ENCODE measurements at places on chromosomes 7 and 10. TPM values are rescaled to one million over a fixed set of nuclear protein-coding genes. Genes with fewer than 3 reads are reported as not detected.

TFR2 gene
- total RNA-seq = 5.1 TPM

DNA sequence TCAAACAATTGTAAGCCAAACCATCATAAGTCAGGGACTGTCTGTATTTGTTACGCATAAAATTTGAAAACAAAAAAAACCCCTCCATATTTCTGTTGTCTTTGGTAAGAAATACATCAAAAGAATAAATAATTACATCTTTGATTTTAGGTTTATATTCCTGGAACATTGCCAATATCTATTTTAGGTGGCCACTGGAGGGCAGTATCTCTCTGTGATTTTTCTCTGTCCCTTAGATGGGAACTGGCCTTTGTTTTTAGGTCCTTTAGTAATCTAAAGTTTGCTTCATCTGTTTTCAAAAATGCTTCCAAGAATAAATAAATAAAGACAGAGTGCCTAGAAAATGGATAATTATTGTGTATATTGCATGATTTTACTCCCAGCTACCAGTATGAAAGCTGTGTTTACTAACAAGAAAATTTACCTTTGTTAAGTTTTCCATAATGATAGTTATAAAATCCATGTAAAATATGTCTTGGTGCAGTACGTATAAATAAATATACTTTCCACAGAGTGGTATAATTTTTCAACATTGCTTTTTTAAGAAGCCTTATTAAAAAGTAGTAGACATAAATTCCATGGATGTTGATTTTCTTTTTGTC is 64.2 kb downstream of the PHYHIPL start:
- H3K27me3 ChIP-seq = no peaks in the 10 kb centered on the region
- no peak for DNase-seq
- no peak overlapping the region for H3K27ac ChIP-seq
- no peaks in the 10 kb centered on the region for H3K4me1 ChIP-seq

GOLGA7B gene
- 0.31 TPM for total RNA-seq

- peak; percentile 37 for DNase-seq
- peak overlapping the region; percentile 56 for H3K4me3 ChIP-seq
- peaks cover 9% of the 10 kb centered on the region for H3K36me3 ChIP-seq
- peaks cover 76% of the 10 kb centered on the region for H3K4me1 ChIP-seq
These were observed 7.4 kb downstream of the INPP5A start for GRCh38 chr10:132544744-132545658.

DNA sequence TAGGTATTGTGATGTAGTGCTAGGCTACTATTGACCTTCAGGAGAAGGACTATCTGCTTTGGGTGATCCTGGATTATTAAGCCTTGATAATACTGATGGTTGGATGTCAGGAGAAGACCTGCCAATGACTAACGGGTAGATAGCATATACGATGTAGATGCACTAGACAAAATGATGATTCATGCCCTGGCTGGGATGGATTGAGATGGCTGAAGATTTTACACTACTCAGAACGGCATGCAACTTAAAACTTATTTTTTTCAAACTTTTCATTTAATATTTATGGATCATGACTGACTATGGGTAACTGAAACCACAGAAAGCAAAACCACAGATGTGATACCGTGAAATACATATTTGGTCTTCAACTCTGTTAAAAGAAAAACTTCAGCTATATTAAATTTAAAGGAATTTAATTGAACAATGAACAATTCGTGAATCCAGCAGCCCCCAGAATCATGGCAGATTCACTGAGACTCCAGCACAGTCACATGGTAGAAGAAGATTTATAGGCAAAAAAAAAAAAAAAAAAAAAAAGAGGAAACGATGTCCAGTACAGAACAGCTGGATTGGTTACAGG is 124.6 kb upstream of the CDK13 start:
- no peaks in the 10 kb centered on the region for H3K36me3 ChIP-seq
- no peak overlapping the region for H3K27ac ChIP-seq
- DNase-seq = no peak
- peaks cover 2% of the 10 kb centered on the region for H3K4me1 ChIP-seq
- H3K27me3 ChIP-seq = peaks cover 41% of the 10 kb centered on the region

DNA sequence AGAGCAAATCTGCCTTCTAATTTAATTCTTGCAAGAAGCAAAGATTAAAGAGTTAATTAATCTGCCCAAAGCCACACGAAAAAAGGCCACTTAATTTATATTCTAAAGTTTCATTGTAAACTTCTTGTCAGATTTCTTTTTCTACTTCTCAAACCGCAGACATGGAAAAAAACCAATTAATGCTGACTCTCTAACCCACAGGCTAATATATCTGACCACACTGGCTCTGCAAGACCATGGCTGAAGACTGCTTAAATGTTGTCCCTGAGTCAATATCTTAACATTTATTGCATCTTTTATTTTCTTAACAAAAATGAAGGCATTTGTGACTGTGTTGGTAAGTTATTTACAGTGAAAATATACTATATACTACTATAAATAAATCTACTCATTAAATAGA is 234.0 kb upstream of the SP8 start:
- DNase-seq = no peak
- H3K4me1 ChIP-seq = no peaks in the 10 kb centered on the region
- no peak overlapping the region for H3K4me3 ChIP-seq
- H3K36me3 ChIP-seq = no peaks in the 10 kb centered on the region

DNA sequence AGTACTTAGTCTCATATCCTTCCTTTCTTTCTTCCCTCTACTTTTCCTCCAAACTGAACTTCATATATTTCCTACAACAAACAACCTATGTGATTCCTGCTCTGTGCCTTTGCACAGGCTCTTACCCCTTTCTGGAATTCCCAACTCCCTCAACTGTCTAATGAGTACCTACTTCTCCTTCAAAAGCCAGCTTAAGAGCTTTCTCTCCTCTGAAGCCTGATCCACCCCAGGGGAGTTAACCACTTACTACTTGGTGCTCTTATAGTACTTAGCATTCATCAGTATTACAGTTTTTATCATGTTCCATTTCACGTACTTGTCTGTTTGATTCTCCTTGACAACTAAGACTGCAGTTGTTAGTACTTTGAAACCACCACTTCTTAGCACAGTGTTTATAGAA is 246.1 kb downstream of the LRRTM3 start:
- H3K4me3 ChIP-seq = no peak overlapping the region
- no peaks in the 10 kb centered on the region for H3K36me3 ChIP-seq
- no peaks in the 10 kb centered on the region for H3K4me1 ChIP-seq
- no peak for DNase-seq

RADIL gene
- total RNA-seq = 0.55 TPM

DNA sequence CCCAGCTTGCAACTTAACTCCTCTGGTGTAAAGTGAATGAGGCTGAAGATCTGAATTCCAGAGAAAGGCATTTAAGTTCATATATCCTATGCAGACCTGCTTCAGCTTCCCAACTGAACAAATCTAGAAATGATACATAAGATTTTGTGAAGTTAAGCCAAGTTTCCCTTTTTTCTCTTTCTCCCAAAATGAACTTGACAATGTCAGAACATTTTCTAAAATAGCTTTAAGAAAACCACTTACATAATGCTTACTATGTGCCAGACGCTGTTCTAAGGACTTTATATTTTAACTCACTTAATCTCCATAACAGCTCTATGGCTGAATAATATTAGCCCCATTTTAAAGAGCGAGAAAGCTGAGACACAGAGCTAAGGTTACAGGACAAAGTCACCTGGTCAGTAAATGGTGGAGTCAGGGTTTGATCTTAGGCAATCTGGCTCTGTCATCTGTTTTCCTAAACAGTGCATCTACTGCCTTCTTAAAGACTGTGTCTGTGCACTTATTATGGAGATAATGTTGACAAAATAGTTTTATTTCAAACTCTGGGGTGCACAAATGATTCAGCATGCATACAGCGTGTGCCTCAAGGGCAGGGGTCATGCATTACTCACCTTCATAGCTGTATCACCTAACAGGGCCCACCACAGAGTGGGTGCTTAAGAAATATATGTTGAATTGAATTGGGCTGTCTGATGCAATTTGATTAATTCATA is 66.8 kb downstream of the RHOBTB1 start:
- no peak overlapping the region for H3K4me3 ChIP-seq
- no peaks in the 10 kb centered on the region for H3K36me3 ChIP-seq
- H3K27ac ChIP-seq = no peak overlapping the region
- no peaks in the 10 kb centered on the region for H3K4me1 ChIP-seq
- peaks cover 6% of the 10 kb centered on the region for H3K27me3 ChIP-seq

GRCh38 chr7:30522159-30522558 is 17.5 kb upstream of the GGCT start:
- H3K27me3 ChIP-seq = no peaks in the 10 kb centered on the region
- peaks cover 10% of the 10 kb centered on the region for H3K4me1 ChIP-seq
- peaks cover 1% of the 10 kb centered on the region for H3K36me3 ChIP-seq

CNPY1 gene
- total RNA-seq = not detected

- peaks cover 4% of the 10 kb centered on the region for H3K36me3 ChIP-seq
- no peaks in the 10 kb centered on the region for H3K27me3 ChIP-seq
- DNase-seq = peak; percentile 16
- peaks cover 72% of the 10 kb centered on the region for H3K4me1 ChIP-seq
- H3K27ac ChIP-seq = peak overlapping the region; percentile 88
- H3K4me3 ChIP-seq = peak overlapping the region; percentile 87
These were observed 748 bp downstream of the PHTF2 start for GRCh38 chr7:77799078-77799964.

GRM3 gene
- total RNA-seq = not detected

- no peaks in the 10 kb centered on the region for H3K36me3 ChIP-seq
- no peaks in the 10 kb centered on the region for H3K4me1 ChIP-seq
- H3K27ac ChIP-seq = no peak overlapping the region
- no peak overlapping the region for H3K4me3 ChIP-seq
- H3K27me3 ChIP-seq = no peaks in the 10 kb centered on the region
These were observed 575.6 kb downstream of the POM121L12 start for GRCh38 chr7:53611043-53611442.

ASB13 gene
- total RNA-seq = 7.0 TPM

NPSR1 gene
- not detected for total RNA-seq

DNA sequence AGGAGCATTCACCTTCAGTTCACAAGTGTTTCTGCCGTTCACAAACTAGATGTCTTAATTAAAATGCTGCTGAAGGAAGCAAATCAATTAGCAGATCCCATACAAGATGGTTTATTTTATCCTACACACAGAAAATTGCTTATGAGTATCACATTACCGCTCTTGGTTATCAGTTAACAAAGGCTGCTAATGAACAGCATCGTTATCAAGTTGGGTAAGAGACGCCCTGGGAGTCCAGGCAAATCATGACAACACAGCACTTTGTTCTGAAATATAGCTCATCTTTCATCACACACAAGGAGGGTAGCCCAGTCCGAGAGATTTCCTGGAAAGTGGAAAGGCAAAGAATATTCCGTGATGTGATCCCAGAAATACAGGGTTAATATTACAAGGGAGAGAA is 20.8 kb upstream of the FAM170B start:
- H3K27ac ChIP-seq = no peak overlapping the region
- H3K4me1 ChIP-seq = no peaks in the 10 kb centered on the region
- H3K4me3 ChIP-seq = no peak overlapping the region
- no peak for DNase-seq
- H3K36me3 ChIP-seq = no peaks in the 10 kb centered on the region

GRCh38 chr7:29935111-29935510 is 54.5 kb downstream of the SCRN1 start:
- peaks cover 2% of the 10 kb centered on the region for H3K27me3 ChIP-seq
- H3K4me1 ChIP-seq = no peaks in the 10 kb centered on the region
- DNase-seq = no peak
- H3K36me3 ChIP-seq = no peaks in the 10 kb centered on the region

- no peak for DNase-seq
- H3K27me3 ChIP-seq = no peaks in the 10 kb centered on the region
- H3K4me3 ChIP-seq = no peak overlapping the region
- H3K36me3 ChIP-seq = peaks cover 6% of the 10 kb centered on the region
- H3K27ac ChIP-seq = peak overlapping the region; percentile 73
- peaks cover 54% of the 10 kb centered on the region for H3K4me1 ChIP-seq
These were observed 16.2 kb downstream of the CAMK2G start for GRCh38 chr10:73858013-73858708.

DNA sequence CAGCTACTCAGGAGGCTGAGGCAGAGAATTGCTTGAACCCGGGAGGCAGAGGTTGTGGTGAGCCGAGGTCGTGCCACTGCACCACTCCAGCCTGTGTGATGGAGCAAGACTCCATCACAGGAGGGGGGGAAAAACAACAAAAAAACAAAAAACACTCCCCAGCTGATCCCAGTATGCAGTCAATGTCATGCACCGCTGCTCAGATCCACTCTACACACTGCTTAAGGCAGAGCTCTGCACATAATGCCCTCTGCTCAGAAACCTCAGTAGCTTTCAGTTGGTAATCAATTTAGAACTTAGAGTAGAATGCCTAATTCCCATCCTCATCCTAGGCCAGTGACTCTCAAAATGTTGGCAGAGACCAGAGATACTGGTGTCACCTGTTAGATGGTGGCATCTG is 43.9 kb downstream of the PDSS1 start:
- DNase-seq = no peak
- peaks cover 42% of the 10 kb centered on the region for H3K4me1 ChIP-seq
- H3K27me3 ChIP-seq = no peaks in the 10 kb centered on the region
- peak overlapping the region; percentile 76 for H3K27ac ChIP-seq

DNA sequence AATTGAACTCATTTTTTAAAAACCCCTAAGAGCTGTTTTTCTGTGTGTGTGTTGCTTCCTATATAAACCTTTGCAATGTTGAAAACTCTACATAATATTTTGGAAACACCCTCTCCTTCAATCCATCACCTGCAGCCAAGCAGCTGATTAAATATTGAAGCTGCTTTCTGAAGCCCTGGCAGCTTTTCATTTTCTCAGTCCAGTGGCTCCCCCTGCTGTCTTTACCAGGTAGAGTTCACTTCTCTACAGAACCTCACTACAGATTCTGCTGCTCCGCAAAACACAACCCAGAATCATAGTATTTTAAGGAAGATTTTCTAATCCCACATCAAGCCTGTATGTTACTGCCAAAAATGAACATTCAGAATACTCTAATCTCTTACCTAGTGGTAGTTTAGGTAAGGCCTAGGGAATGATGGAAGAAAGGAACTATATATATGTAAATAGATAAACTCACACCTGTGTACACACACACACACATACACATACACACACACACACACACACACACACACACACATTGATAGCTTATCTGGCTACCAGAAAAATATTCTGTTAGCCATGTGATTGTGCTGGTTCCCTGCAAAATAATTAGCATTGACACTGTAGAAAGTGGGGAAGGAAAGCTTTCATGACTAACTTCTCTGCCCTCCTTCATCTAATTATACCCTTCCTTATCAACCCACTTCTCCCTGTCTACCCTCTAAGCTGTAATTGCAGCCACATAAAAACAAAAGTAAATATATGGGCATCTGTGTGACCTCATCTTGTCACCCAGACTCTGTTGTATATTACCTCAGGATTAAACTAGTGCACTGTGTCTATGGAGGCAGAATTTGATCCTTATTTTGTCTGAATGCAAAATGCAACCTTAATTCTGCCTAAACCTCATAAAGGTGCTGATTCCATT is 229.5 kb upstream of the FZD1 start:
- H3K4me3 ChIP-seq = no peak overlapping the region
- H3K27me3 ChIP-seq = peaks cover 3% of the 10 kb centered on the region
- H3K27ac ChIP-seq = no peak overlapping the region
- no peaks in the 10 kb centered on the region for H3K36me3 ChIP-seq
- H3K4me1 ChIP-seq = no peaks in the 10 kb centered on the region
- peak; percentile 58 for DNase-seq
